ELF-1 (cell line): ENCODE measurements at places on chromosomes 13 and 19.
A peak's percentile ranks its signal among the peaks of the same experiment; 100 is the strongest.

GRCh38 chr13:56718791-56719190, 421.9 kb upstream of the PRR20A start:
- DNase-seq = no peak

GRCh38 chr13:45776748-45777147, 74.6 kb downstream of the CBY2 start:
- no peak for DNase-seq

DNA sequence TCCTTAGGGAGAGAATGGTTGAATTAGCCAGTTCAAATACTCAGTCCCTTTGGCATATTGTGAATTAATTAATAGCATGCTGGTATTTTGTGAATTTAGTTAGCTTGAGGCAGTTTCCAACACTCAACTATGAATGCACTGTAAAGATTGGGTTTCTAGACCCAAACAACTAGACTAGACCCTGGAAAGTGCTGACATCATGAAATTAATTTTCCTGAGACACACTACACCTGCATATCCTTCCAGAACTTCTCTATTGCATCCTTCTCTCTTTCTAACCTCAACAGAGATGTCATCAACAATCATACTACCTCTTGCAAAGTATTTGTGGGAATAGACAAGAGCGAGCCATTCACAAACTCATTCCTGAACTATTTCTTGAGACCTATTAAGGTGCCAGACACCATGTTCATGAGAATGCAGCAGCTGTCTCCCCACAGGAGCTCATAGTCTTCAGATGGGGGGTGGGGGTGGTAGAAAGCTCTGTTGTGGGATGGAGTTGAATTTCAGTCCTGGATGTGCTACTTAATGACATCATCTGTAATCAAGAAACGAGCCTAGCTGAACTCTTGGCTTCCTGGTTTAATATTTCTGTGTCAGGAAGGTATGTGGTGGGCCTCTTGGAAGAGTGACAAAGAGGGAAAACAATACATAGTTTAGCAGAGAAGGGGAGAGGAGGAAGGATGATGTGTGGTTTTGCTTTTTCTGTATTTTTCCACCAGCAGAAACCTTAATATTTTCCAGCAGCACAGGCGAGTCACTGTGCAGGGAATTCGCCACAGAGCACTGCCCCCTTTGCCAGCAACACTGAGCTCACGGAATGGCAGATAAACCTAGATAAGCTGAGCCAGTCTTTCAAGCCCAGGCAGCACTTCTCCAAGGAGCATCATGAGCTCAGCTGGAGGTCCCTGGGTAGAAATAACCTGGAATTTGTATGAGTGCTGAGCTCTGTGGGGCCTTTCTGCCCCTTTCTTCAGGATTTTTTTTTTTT, 53.1 kb upstream of the CYSLTR2 start:
- peak; percentile 14 for DNase-seq

DNA sequence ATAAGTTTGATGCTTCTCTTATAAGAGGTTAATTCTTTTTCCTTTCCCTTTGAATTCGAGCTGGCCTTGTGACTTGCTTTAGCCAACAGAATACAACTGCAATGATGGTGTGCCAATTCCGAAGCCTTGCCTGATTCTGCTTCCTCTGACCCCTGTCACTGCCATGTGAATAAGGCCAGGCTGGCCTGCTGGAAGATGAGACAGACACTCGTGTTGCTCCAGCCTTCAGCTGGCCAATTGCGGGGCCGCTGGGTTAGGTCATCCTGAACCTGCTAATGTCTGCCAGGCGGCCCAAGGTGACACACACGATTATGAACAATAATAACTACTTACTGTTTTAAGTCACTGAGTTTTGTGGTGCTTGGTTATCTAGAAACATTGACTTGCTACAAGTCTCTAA, 352.0 kb downstream of the MYO16 start:
- DNase-seq = no peak

DNA sequence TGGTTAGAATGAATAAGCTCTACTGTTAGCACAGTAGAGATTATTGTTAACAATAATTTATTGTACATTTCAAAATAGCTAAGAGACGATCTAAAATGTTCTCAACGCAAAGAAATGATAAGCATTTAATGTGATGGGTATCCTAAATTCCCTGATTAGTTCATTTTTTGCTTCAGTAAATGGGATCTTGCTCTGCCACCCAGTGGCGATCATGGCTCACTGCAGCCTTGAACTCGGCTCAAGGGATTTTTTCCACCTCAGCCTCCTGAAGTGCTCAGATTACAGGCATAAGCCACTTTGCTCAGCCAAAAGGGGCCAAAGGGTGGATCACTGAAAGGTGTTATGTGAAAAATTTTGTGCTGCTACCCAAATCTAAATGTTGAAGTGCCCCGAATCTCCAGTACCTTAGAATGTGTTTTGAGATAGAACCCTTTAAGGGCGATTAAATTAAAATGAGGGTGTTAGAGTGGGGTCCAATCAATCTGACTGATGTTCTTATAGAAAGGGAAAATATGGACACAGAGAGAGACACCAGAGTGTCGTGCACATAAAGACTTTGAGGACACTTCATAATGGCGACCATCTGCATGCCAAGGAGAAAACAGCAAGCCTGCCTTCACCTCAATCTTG, 31.5 kb upstream of the ZNF766 start:
- peak; percentile 76 for DNase-seq

DNA sequence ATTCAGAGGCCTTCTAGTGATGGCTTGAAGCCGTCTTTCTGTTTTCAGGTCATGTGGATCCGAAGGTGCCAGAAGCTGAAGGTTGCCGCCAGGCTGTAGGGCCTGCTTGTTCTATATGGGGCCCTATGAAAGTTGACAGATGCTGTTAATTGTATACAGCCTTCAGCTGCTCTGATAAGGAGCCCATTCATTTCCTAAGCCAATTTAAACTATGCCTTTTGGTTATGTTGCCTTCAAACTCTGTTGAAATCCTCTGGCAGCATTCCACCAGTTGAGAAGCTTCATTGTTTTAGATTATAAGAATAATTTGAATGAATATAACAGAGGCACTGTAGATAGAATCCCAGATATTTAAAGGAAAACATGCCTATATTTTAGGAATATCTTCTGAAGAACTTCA, 34.4 kb downstream of the RAP2A start:
- no peak for DNase-seq

- DNase-seq = peak; percentile 64
These were observed 1.1 kb downstream of the NAXD start for GRCh38 chr13:110616103-110617101.

DNA sequence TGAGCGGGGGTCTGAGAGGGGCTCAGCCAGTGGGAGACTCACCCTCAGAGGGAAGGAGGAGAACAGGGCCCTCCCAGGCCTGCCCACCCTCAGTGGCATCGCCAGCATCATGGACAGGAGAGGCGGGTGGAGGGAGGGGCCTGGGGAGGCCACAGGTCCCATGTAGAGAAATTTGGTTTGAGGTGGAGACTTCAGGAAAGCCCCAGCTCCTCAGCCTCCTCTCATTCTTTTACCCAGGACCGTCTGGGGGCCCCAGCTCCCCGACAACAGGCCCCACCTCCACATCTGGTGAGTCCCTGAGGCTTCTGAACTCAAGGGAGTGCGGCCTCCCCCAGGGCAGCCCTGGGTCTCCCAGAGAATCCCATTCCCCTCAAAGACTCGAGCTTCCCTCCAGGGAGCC, 3.1 kb downstream of the LILRB1 start:
- DNase-seq = no peak

DNA sequence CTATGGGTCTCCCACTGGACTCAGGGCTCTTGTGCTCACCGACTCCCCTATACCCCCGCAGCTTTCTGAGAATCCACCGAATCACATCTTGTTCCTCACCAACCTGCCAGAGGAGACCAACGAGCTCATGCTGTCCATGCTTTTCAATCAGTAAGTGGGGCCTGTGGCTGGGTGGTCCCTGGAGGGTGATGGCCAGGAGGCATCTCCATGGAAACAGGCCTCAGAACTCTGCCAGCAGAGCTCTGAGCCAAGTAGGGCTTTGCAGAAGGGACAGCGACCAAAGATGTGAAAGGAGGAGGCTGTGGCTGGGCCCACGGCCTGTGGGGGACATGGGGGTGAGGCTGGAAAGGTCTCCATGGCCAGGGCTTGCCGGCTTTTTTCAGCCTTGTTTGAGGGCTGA, 11.8 kb upstream of the MIA start:
- no peak for DNase-seq

DNA sequence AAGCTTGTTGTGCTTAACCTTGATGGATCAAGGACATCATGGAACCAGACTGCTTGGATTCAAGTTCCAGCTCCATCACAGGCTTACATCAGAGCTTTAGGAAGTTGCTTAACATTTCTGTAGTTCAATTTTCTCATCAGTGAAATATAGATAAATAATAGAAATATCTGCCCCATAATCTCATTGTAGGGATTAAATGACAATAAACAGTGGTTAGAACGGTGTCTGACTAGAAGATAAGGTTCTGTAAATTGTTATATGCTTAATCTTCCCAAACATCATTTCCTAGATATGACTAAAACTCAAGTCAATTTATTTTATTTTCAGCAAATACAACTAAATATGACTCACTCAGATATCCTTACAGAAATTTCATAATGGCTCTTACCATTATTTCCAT, 83.5 kb downstream of the SLITRK1 start:
- no peak for DNase-seq

DNA sequence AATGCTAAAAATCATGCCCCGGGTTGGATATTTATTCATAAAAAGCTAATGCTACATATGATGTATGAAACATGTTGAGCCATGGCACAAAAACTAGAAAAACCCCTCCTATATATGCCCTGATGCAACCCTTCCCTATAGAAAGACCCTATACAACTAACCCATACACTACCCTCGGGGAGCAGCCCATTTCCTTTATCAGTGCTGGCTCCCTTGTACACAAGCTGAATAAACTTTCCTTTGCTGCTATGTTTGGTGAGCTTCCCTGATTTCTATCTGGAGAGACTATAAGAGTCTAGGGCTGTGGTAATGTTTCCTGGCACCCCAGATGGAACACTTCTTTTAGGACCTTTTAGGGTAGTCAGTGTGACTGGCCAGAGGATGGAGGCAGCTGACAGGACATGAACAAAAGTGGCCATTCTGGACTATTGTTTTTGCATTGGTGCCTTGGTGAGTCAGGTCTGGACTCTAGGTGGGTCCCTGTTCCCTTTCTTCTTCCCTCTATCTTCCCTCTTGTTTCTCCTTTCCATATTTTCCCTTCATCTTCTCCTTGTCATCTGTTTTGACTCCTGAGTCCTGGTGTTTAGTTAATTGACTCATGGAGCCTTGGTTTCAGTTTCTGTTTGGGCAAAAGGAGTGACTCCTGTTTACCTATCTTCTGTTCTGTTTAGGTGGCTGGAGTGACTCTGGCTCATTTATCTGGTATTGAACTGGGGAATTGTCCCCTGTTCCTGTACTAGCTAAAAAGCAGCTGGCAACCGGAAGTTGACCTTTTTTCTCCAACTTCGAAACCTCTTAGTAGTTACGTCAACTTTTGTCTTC, 1321.8 kb upstream of the PCDH9 start:
- no peak for DNase-seq

DNA sequence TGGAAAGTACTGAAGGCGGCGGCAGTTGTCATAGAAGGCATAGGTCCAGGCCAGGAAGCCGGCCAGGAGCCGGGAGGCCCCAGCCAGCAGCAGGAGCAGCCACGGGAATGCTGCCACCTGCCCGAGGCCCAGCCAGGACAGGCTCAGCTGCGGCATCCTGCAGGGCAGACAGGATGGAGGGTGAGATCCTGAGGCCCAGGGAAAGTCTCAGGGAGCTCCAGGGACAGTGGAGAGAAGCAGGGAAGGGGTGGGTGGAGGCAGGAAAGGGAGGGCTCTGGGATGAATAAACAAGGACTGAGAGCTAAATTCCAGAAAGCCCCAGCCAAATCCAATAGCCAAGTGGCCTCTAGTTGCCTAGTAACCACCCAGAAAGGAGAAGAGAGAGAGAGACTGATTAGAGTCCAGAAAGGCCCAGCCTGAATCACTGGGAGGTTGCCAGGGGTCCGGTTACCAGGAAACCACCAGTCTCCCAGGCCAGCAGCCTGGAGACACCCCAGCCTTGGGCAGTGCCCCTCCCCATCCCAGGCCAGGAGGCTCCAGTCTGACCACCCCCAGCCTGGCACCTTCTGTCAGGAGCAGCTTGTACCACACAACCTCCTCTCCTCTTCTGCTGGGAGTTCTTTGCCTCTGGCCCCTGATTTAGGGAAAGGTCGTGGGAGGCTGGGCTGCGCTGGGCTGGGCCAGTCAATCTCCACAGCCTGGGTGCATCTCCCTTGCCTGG, 7.5 kb upstream of the OR10H5 start:
- DNase-seq = no peak

GRCh38 chr13:51931606-51932005, 69.8 kb downstream of the CCDC70 start:
- DNase-seq = no peak

- peak; percentile 88 for DNase-seq
These were observed at the start of gene GDF15 for GRCh38 chr19:18385675-18386542. Gene GDF15 (plus strand): TSS chr19:18386158. CDS start chr19:18386190, 32 bp downstream.

DNA sequence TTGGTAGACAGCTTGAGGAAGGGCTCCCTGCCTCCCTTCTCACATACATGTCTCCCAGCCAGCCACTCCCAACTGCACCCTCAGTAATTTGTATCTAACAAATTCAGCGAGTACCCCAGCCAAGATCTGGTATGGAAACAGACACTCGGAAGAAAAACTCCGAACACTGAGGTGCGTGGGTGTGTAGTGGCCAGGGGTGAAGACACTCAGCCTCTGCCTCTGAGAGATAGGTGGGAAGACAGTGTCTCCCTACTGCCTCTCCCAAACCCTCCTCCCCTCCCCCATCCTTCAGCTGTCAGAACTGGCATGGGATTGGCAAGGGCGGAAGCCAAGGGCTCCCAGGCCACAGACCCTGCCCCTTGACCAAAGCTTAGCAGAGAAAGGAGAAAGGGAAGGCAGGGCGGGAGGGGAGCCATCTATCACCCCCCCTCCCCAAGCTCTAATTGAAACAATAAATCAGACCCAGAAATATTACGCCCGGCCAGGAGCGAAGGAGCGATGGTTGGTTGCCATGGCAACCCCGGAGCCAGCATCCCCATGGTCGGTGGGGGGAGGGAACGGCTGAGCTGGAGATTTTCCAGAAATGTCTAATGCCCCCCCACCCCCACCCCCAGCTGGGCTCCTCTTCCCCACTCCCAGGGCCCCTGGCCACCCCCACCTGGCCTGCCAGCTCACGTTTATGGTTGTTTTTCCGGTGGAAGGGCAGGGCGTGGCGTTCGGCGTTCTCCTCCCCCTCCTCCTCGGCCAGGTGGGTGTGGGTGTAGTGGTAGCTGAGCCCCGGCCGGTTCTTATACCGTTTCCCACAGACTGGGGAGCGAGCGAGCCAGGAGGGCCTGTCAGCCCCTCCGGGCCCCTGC, 7.0 kb downstream of the DPF1 start:
- no peak for DNase-seq
